ENCODE measurements at places on chromosomes 11 and 22. TPM values are rescaled to one million over a fixed set of nuclear protein-coding genes. Genes with fewer than 3 reads are reported as not detected.

The CDON gene
- 42.6 TPM for total RNA-seq

The SCGB1A1 gene
- total RNA-seq, result not detected

The BACE1 gene
- 24.0 TPM for total RNA-seq

The FJX1 gene
- 48.4 TPM for total RNA-seq

The CRYAB gene
- 82.4 TPM for total RNA-seq

The ALDH3B2 gene
- total RNA-seq, result not detected

The DNAJB7 gene
- not detected for total RNA-seq

The PHETA2 gene
- 9.3 TPM for total RNA-seq

GRCh38 chr11:118631142-118631909 lies 23.9 kb downstream of the PHLDB1 start:
- no peak for DNase-seq

DNA sequence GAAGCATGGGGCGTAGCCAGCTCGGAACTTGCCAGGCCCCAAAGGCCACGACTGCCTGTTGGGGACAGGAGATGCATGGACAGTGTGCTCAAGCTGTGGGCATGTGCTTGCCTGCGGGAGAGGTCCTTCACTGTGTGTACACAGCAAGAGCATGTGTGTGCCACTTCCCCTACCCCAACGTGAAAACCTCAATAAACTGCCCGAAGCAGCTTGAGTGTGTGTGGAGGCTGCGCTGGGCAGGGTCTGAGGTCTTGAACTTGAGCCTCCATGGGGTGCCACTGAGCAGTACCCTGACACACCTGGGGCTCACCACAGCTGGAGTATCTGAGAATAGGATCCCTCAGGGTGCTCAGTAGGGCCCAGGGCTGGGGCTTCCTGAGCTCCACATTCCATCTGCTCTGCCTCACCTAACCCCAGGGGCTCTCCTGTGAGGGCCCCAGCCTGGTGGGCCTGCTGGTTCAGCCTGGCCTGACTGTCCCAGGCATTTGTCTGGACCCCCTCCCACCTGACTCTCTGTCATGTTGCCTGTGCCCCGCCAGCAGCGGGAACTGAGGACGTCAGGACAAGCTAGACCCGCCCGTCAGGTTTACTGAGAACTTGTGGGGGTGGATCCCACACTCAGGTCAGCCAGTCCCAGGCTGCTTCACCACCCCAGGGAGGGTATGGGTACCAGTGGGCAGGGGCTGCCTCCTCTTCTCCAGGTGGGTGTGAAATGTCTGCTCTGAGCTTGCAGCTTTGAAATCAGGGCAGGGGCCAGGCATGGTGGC lies 3.2 kb downstream of the RASSF7 start:
- no peak for DNase-seq

GRCh38 chr22:31241936-31242335 lies 29.8 kb downstream of the LIMK2 start:
- no peak for DNase-seq

DNA sequence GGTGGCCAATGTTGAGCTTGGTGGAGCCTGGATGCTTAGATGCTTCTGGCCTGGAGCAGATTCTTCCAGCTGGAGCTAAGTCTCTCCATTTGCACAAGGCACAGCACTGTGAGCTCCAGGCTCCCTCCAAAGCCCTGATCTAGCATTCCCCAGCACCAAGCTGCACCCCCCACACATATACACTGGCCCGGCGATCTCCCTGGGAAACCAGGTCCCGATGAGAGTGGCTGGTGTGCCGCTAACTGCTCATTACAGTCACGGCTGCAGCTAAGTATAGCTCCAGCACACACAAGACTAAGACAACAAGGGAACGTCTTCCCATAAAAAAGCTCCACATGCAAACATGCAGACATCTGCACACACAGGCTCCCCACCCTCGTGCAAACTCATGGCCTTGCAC lies 17.6 kb downstream of the KCNC1 start:
- no peak for DNase-seq

DNA sequence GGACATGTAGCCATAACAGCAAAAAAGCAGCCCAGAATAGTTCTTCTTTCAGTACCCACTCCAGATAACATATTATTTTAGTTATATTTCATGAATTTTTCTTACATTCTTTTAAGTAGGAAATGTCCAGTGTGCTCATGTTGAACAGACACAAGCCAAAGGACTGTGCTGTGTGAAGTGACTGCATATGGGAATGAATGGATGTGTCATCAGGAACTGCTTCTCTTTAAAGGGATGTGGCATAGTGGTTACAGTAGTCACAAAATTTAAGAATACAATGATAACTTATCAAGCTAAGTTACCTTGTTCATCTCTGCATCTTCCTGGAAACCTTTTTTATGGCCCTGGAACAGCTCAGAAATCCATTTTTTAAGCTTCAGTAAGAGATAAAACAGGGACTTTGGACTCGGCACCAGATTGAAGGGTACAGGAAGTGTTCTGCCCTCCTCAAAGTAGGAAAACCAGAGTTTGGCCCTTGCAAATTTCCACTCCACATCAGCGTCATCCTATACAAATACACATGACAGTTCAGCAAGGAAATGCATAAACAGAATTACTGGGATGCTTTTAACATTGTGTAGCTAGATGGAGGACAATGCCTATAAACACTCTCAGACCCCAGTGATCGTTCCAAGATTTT lies 112.8 kb downstream of the TRPC6 start:
- no peak for DNase-seq

DNA sequence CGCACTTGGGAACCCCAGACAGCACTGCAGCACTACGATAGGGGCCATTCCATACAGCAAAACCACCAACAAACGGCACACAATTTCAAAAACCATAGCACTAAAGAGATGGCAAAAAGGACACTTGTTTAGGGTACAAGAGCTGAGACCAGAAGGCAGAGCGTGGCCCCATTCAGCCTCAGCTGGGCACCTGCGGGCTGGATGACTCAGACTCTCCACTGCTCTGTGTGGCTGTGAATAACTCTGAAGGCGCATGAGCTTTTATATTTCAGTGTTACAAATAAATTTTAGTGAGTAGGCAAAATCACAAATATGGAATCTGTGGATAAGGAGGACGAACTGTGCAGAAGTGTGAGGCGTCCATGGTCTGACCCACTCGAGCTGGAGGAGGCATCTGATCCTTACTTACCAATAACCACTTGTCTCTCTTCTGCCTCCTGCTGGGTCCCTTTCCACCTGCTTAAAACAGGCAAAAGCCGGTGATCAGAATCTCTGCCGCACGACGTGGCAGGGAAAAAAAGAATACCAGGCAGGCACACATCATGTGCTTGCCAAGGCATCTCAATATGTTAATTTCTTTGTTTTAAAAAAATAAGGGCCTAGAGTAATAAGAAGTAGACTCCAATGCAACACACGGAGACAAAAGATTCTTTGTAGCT lies 325.7 kb downstream of the SHANK2 start:
- no peak for DNase-seq

GRCh38 chr22:37932401-37932800 lies 21.0 kb downstream of the C22orf23 start:
- no peak for DNase-seq

- no peak for DNase-seq
These were observed 18.6 kb downstream of the MOB2 start for GRCh38 chr11:1468002-1468401.

DNA sequence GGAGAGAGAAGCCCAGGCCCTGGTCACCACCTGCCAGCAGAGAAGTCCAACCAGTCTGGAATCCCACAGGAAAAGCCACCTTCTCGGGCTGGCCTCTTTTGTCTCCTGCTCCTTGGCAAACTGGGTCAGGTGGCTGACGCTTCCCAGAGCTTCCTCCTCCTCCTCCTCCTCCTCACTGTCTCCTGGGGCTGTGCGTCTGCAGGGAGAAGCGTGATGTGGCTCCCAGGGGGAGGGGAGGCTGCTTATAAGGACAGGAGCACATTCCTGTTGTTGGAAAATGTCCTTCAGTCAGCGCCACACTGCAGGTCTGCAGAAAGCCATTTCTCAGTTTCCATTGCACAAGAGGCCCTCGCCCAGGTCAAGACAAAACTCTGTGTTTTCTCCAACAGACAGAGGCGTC lies 1316.5 kb downstream of the BRD1 start:
- DNase-seq, result no peak

- DNase-seq, result no peak
These were observed 13.5 kb downstream of the ZBED5 start for GRCh38 chr11:10844356-10844755.

GRCh38 chr11:13944016-13944415 lies 18.5 kb upstream of the SPON1 start:
- DNase-seq, result no peak

- no peak for DNase-seq
These were observed 19.9 kb upstream of the DKK3 start for GRCh38 chr11:12028303-12028702.

Measured in omental fat pad (tissue), 4 donors.